ENCODE measurements at places on chromosomes 5 and 9.
A peak's percentile ranks its signal among the peaks of the same experiment; 100 is the strongest.

GRCh38 chr5:140044041-140044440 is 942 bp upstream of the NRG2 start:
- DNase-seq = no peak

DNA sequence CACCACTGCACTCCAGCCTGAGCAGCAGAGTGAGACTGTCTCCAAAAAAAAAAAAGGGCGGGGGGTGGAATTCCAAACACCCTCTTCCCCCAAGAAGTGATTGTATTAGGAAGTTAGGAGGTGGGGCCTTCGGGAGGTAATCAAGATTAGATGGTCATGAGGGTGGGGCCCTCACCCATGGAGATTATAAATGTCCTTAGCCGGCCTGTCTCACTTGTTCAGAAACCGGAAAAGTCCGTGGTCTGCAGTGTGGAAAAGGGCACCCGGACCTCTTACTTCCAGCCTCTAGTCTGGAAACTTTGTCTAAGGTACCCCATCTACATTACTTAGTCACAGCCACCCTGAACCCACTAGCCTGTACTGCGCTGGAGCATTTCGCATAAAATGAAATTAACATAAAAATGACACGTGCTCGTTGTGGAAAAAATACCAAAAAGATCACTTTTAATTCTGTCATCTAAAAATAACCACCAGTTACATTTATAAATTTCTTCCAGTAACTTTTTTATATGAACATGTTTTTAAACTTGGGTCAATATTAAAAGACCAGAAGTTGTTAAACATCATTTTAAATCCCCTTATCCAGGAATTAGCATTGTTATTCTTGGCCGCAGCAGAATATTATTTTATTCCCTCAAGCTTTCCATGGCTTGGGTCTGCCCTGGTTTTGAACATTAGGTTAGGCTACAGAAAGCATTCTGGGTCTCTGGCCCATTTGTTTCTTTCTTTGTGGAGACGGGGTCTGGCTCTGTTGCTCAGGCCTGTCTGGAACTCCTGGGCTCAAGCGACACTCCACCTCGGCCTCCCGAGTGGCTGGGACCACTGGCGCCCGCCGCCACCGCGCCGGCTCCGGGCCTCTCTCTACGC is 1.2 kb upstream of the CKS2 start:
- DNase-seq = no peak

DNA sequence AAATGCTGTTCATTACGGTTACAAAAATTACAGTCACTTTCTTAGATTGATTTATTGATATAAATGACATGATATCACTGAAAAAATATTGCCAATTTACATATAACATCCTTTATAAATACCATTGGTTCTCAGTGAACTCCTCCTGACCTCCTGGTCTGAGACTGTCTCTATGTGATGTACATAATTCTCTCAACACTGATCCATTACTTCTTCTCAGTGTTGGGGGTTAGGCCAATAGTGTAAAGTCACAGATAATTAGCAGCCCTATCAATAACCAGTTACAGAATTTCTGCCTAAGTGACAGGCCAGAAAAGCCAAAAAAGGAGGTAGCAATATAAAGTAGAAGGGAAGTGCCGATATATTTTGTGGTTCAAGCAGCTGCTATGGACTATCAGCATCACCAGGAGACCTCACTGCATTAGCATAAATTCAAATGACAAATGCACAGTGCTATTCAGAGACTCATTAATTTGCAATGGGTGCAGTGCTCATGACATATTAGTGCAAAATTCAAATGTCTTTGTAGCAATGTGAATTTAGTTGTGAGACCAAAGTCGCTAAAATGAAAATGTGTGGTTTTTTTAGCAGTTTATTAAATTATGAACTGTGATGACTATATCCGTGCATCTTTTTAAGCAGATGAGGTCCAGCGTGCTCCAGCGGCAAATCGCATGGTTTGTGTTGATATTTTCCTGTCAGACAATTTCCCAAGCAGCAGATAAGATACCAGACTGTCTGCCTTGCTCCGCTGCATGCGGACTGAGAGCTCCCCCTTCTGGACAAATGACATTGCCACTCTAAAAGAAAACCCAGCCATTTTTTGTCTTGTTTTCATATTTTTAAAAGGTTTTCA is 144.6 kb downstream of the CETN3 start:
- DNase-seq = peak; percentile 8

DNA sequence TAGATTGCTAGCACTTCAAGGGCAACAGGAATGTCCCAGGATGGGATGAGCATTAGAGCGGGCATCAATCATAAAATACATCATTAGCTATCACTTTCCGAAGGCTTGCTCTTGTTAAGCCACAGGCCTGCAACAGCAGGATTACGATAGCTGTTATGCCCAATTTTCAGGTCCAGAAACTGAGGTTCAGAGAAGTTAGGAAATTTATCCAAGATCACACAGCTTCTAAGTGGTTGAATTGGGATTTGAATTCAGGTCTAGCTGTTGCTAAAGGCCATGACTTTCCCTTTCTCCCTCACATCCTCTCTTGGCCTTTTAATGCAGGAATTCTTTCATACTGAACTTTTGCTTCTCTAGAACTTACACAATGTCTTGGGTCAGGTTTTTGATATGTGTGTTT is 119.4 kb upstream of the ERCC6L2 start:
- no peak for DNase-seq

DNA sequence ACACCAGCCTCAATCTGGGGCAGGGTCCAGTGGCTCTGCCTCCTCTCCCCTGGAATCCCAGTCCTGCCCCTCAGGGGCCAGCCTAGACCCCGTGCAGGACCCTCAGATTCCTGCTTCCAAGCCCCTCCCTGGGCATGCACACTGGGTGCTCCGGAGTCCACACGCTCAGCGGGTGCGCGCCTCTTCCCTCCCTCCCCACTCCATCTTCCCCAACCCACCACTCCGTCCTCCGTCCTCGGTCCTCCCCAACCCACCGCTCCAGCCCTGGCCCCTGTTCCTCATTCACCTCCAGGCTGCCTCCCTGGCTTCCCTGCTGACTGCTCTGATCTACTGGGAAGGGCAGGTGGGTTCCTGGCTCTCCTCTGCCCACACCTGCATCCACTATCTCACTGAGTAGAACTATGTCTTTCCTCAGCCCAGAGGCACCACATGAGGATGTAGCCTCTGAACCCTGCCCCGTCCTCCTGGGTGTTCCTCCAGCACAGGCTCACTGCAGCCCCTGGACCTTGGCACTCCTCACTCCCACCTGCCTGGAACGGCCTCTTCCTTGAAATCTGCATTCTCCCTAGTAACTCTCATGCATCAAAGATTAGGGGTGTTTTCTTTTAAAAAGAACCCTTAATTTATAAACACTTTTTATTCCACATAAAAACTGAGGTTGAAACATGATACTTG is 92.8 kb downstream of the CAMSAP1 start:
- no peak for DNase-seq

GRCh38 chr9:134381671-134382516 is 55.6 kb downstream of the RXRA start:
- no peak for DNase-seq

- DNase-seq = no peak
These were observed 130.3 kb upstream of the CNTLN start for GRCh38 chr9:17004500-17004899.

- DNase-seq = no peak
These were observed 3.4 kb downstream of the AKNA start for GRCh38 chr9:114384341-114384740.

DNA sequence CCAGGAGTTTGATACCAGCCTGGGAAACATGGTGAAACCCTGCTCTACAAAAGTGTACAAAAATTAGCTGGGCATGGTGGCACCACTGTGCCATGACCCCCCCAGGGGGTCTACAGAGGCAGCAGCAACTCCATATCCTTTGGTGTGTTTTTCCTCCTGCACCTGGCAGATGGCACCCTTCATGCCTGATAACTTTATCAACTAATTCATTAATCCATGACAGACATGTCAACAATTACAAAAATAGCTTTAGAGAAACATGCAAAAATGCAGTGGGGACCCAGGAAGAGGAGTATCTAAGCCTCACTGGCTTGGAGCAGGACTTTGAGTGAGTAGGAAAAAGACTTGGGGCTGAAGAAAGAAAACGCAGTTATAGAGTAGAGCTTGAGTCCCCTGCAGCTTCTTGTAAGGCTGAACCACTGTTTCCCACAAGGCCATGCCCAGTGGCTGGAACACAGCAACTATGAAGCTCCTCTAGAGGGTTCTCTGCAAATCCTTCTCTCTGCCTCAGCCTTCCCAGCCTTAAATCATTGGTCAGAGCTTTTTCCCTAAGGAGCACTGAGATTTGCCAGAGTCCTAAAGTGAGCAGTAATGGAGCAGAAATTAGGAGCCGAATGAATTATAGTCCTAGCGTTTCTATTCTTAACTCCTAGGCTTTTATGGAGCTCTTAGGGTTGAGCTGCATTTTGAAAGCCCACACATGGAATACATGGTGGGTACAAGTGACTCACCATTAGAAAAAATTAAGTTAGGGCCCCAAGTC is 25.5 kb upstream of the B4GALT1 start:
- DNase-seq = no peak

DNA sequence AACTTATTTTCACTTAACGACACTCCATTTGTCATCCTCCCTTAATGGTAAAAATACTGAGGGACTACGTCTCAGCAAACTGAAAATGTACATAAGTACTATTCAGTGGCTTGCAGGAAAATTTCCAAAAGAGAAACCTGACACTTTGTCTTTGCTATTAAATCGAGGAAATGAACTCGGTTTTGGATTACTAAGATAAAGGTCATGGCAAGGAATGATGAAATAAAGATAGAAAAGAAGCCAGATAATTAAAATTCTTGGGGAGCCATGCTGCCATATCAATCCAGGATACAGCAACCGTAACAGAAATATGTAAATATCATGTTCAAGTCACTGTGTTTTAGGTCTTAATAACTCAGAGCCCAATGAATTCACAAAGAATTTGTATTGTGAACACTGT is 647.8 kb downstream of the CDH9 start:
- DNase-seq = no peak

Data from stimulated activated CD8-positive, alpha-beta memory T cell treated with anti-CD3 and anti-CD28 coated beads, Interleukin-4, amount 100 ng/mL, for 1 hour (primary cell).